ENCODE measurements at places on chromosomes 2 and 18.

DNA sequence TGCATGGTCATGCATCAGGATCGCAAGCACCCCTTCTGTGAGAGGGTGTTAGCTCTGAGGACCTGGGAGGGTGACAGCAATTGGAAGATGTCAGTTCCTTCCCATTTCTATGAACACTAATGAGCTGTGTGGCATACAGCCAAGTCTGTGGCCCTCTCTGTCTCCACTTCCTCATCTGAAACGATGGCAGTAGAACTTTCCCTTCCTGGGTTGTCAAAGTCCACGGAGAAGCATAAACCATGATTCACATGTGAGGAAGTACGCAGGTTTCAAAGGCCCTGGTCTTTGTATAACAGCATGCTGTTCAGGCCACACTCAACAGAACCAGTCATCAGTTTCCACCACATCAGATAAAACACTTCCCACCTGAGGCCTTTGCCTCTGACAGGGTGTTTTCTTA lies 167.4 kb upstream of the RAB6C start:
- DNase-seq: no peak

DNA sequence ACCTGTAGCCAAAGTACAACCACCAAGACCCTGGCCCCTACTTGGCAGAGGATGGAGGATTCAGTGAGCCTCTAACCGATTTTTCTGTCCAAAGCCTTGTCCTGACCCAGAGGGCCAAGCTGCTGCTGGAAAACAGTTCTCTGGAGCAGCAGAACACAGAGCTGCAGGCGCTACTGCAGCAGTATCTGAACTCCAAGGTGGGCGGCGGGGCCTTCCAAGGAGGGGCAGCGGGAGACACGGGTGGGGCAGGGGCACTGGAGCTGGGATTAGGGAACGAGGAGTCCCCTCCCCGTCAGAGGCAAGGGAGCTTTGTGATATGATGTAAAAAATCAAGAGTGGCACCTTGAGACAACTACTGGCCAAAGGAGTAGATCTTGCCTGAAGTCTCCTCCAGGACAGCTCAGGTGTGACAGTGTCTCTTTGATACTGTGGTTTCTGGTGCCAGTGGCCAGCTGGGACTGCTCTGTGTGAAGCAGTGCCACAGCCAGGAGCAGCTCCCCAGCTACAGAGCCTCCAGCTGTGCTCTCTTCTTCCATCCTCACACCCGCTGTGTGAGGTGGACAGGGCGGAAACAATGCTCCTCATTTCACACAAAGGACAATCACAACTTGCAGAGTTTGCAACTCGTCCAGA lies 22.8 kb downstream of the OTOF start:
- peak; percentile 43 for DNase-seq

GRCh38 chr2:130796290-130796689 lies 40.4 kb upstream of the ARHGEF4 start:
- no peak for DNase-seq

GRCh38 chr2:67448648-67449047 lies 51.5 kb downstream of the ETAA1 start:
- no peak for DNase-seq

- DNase-seq: no peak
Measured at GRCh38 chr2:197950006-197950405, 145.6 kb downstream of the PLCL1 start.

GRCh38 chr2:28348149-28348567 lies 44.5 kb upstream of the FOSL2 start:
- no peak for DNase-seq

Data from coronary artery (tissue), 2 donors.